ENCODE measurements at places on chromosomes 1 and 21.

- DNase-seq, result no peak
These were observed 10.7 kb upstream of the GPR153 start for GRCh38 chr1:6271554-6271953.

DNA sequence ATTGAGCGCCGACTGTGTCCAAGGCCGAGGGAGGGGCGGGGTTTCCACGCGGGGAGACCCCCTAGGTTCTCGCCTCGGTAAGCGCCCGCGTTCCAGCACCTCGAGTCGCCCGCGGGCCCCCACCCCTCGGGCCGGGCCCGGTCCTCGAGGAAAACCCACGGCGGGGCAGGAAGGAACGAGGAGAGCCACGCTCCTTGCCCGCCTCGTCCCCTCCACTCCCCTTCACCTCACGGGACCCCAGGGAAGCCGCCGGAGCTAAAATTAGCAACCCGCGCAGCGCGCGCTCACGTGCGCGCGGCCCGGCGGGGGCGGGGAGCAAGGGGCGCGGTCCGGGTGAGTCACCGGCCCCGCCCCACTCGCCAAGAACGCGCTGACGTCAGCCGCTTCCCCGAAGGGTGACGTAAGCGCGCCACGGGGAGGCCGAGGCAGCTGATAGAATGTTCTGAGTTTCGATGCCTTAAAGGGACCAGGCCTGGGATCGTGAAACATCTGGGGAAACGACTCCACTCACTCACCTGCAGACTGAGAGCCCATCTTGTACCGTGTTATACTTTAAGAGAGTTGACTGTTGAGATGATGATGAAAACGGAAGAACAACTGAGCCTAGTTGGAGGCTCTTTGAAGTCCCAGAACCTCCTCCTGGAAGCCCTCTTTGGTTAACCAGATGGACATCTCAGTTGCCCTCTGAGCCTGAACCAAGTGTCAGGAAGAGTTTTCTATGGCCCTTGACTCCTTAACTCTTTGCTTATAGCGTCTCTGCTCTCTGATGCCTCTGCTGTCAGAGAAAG, 49.7 kb upstream of the ATF3 start:
- peak; percentile 88 for DNase-seq

- no peak for DNase-seq
These were observed 55.2 kb downstream of the RNF220 start for GRCh38 chr1:44460107-44460882.

GRCh38 chr1:66206563-66207144, 327.3 kb upstream of the SGIP1 start:
- DNase-seq, result no peak

All from LHCN-M2 (cell line).